ENCODE measurements at places on chromosomes 12 and 14.

DNA sequence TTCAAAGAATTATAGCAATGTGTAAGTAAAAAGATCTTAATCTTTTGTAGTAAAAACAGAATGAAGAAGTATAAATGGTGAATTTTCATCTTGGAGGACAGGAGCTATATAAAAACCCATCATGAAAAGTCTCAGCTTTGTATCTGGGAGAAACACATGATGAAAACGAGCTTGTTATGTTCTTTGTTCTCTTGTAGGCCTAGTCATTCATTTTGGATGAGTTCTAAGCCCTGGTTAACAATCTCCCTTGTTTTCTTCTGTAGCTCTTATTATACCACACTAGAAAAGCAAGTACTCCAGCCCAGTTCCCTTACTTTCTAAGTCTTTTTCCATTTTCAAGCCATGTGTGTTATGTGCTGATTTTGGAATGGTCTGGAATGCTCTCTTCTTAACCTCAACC is 463.5 kb upstream of the RGS6 start:
- DNase-seq, result no peak

- DNase-seq, result no peak
Observed at GRCh38 chr12:94187361-94187760, 39.0 kb downstream of the PLXNC1 start.

DNA sequence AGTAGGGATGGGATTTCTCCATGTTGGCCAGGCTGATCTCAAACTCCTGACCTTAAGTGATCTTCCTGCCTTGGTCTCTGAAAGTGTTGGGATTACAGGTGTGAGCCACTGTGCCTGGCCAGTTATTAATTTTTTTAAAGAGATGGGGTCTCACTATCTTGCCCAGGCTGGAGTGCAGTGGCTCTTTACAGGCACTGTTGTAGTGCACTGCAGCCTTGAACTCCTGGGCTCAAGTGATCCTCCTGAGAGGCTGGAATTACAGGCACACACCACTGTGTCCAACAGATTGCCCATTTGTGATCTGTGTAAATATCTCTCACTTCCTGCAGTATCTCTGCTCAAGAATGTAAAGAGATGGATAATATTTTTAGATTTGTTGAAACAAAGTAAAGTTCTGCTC is 45.9 kb downstream of the PTPN11 start:
- DNase-seq, result no peak

DNA sequence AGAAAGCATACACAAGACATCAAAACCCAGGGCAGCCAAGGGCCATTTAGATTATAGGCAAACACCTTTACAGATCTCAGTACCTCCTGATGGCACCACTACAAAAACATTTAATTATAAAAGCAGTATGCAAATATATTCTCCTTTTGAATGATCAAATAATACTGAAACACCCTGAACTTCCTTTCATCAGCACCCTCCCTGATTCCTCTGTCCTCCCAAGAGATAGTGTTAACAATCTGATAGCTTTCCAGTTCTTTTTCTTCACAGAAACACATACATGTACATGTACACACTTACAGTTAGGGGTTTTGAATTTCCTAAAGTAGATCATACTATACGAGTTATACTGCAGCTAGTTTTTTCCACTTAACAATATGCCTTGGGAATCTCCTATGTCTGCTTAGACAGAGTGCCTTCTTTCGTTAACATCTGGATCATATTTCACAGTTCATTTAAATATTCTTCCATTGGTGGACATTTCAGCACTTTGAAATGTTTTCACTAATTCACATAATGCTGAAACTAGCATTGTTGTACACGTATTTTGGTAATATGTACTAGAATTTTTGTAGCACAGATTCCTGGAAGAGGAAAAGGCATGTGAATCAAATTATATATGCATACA is 35.2 kb downstream of the TDG start:
- DNase-seq, result no peak

GRCh38 chr14:89588016-89588415 is 171.0 kb upstream of the FOXN3 start:
- no peak for DNase-seq

GRCh38 chr14:75343911-75344310 is 65.3 kb downstream of the FOS start:
- DNase-seq, result no peak

DNA sequence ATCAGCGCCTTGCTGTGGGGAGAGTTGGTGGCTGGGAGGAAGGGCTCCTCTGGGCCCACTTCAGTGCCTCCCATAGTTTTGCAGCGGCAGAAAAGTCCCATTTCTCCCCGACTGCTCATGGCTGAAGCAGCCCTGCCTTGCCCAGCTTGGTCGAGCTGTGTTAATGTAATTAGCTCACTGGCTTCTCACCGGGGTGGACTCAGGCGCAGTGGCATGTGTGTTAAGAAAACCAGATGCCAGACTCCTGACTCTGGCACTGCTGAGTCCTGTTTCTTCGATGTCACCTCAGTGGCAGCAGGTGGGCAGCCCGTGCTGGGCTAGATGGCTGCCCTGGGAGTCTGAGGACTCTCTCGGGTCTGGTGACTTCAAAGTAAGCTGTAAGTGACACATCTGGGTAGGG is 47.4 kb downstream of the CHST11 start:
- no peak for DNase-seq

- no peak for DNase-seq
Observed at GRCh38 chr14:32104803-32105202, 27.7 kb downstream of the ARHGAP5 start.

- DNase-seq, result no peak
Observed at GRCh38 chr14:28770061-28770460, 3.5 kb downstream of the FOXG1 start.

- no peak for DNase-seq
Observed at GRCh38 chr14:36522347-36522971, 2.4 kb upstream of the NKX2-1 start.

GRCh38 chr14:99508896-99509629 is 27.9 kb downstream of the CCNK start:
- no peak for DNase-seq

- no peak for DNase-seq
Observed at GRCh38 chr12:124586756-124587155, 19.3 kb upstream of the NCOR2 start.

- no peak for DNase-seq
Observed at GRCh38 chr12:113903381-113903863, 62.7 kb downstream of the RBM19 start.

Data from smooth muscle cell of the brain vasculature (primary cell).